ENCODE measurements at places on chromosomes 5 and 9.

DNA sequence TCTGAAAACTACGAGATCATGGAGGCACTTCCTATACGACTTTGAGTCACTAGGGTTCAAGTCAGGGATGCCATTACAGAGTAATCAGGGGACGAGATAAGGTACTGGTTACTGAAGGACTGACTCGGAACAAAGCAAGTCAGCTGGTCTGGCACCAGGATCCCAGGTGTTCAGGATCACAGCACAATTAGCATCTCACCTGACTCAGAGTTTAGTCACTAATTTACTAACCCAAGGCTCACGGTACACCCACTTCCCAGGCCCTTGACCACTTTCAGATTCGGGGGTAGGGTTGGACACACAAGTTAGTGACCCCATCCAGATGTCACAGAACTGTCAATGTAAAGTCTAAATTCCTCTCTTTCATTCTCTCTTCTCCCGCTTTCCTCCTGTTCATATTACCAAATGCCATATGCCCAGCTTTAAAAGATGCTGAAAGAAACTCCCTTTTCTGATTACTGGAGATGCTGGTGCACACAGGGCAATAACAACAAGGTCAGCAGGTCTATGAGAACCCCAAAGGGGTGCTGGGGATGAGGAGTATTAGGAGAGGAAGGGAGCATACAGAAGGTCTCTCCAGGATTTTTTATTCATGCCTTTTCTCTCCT is 657.8 kb downstream of the TLE1 start:
- DNase-seq, result no peak

- no peak for DNase-seq
Observed at GRCh38 chr5:32147236-32147635, 26.9 kb downstream of the GOLPH3 start.

GRCh38 chr5:59174248-59174844 is 591.5 kb downstream of the RAB3C start:
- peak; percentile 63 for DNase-seq

- DNase-seq, result no peak
Observed at GRCh38 chr5:74231697-74232096, 408.8 kb downstream of the ENC1 start.

DNA sequence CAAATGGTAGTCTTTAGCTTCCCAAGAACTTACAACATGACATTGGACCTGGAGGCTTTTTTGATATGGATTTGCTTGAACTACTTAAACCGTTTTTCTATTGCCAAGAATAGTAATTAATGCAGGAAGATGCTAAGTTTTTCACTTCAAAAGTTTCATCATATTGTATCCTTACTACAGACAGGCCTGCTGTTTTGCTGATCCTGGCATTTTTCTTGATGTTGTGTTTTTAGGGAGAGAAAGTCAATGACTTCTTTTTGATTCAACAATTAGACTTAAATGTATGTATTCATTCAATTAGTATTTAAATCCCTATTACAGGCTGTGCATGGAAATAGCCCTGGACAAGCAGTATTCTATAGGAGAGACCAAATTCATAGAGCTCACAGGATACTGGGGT is 172.7 kb downstream of the TRPM3 start:
- no peak for DNase-seq

DNA sequence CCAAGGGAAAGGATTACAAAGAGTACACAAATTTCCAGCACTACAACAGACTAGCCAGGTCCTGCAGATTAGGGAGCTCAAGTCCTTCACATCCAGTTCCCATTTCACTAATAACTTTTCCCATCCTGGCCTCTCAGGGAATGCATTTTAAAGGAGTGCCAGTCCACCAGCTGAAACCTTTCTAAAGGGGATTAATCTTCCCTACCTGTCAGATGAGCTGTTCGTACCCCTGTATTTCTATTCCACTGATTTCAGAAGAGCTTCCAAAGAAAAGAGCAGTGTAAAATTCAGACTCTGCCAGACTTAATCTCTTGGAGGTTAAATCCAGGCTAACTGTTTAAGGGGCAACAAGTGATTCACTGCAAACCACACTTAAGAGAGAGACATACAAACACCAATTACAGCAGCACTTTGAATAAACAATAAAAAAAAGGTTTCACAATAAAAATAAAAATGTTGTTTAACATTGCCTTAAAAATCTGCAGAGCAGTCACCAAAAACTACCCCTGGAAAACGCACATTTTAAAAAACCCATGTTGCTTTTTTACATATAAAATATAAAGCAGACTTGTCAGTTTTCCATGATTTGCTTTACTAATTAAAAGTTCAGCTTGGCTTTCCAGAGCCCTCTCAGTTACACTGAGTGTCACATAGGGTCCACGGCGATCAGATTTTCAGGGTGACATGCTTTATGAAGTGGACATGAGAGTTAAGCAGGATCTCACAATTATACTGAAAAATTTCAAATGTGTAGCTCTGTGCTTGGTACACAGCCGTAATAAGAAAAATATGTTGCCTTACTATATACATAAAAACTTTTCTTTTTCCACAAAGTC is 3.2 kb downstream of the ROR2 start:
- DNase-seq, result no peak

DNA sequence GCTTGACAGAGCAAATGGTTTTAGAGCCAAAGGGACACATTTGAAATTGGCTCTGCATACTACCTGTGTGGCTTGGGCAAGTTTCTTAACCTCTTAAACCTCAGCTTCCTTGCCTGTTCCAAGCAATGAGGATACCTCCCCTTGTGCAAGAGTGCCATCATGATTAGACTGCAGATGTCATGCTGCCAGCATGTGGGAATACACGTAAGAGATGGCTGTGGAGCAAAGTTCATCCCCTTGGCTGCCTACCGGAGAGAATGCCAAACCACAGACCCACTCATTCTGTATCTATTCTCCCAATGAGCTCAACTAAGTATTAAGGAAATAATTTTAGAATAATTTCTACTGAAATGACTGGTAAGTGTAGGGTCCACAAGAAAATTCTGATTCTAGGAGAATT is 101.3 kb downstream of the WDR41 start:
- DNase-seq, result no peak

- no peak for DNase-seq
Observed at GRCh38 chr5:64487283-64487682, 18.5 kb upstream of the RGS7BP start.

DNA sequence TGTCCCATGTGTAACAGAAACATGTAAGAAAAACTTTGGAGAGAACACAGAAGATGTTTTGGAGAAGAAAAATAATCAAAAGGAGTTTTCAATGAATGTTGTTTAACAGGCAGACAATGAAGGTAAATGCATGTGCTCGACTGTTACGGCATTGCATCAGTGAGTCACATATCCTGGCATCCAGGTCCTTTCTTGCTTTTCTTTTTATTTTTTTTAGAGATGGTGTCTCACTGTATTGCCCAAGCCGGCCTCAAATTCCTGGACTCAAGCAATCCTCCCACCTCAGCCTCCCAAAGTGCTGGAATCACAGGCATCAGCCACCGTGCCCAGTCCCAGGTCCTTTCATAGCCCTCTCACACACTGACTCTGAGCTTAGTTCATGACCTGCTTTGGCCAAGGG is 181.8 kb downstream of the DTWD2 start:
- no peak for DNase-seq

GRCh38 chr9:36148311-36149051 is 11.9 kb downstream of the GLIPR2 start:
- DNase-seq, result peak; percentile 89
